ENCODE measurements at places on chromosomes 11 and 22. TPM values are rescaled to one million over a fixed set of nuclear protein-coding genes. Genes with fewer than 3 reads are reported as not detected.

DNA sequence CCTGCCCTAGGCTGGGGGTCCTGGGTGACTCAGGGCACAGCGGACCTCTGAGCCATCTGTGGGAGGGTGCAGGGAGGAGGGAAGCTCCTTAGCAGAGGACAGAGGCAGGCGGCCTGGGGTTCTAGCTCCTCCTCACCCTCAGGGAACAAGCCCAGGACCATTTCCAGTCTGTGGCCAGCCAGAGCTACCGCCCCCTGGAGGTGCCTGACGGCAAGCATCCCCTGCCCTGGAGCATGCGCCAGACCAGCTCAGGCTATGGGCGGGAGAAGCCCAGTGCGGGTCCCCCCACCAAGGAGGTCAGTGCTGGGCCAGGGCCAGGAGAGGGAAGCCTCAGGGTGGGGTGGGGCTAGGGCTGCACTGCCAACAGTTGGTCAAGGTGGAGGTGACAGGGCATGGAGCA lies 26.0 kb upstream of the LRRC10B start:
- H3K4me3 ChIP-seq, result no peak overlapping the region
- no peak overlapping the region for H3K27ac ChIP-seq
- no peaks in the 10 kb centered on the region for H3K27me3 ChIP-seq
- H3K4me1 ChIP-seq, result peaks cover 7% of the 10 kb centered on the region

DNA sequence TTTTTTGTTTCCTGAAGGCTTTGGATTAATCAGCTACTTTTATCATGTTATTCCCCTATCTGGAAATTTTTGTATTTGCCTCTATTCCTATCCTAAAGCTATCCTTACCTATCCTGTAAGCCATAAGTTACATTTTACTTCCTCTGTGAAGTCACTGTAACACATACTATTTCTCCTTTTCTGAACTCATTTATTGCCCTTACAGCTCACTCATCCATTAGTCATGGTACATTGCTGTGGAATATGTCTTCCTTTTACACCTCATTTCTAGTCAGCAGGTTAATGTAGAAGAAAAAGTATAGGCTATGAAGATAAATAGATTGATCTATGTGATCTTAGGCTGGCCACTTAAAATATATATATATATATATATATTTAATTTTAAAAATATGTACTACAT lies 28.0 kb downstream of the SWAP70 start:
- no peaks in the 10 kb centered on the region for H3K4me1 ChIP-seq
- H3K27me3 ChIP-seq, result no peaks in the 10 kb centered on the region
- no peak overlapping the region for H3K27ac ChIP-seq
- no peak overlapping the region for H3K4me3 ChIP-seq
- H3K36me3 ChIP-seq, result no peaks in the 10 kb centered on the region

DNA sequence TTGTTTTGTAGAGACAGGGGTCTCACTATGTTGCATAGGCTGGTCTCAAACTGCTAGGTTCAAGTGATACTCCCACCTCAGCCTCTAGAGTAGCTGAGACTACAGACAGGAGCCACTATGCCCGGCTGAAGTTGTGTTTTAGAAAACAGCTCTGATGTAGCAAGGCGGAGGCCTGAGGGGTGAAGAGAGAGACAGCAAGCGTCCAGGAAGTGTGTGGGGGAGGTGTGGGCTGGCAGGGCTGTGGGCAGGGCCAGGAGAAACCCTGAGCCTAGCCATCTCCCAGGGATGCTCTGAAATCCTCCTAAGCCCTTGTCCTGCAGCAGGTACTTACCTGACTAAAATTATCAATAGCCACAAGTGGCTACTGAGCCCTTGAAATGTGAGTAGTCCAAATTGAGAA lies 16.1 kb upstream of the RPS3 start:
- peak; percentile 45 for DNase-seq
- H3K27ac ChIP-seq, result peak overlapping the region; percentile 70
- no peak overlapping the region for H3K4me3 ChIP-seq
- no peaks in the 10 kb centered on the region for H3K36me3 ChIP-seq
- peaks cover 24% of the 10 kb centered on the region for H3K4me1 ChIP-seq
- no peaks in the 10 kb centered on the region for H3K27me3 ChIP-seq

The CSF2RB gene
- total RNA-seq, result 1.5 TPM

The CAT gene
- total RNA-seq, result 9.8 TPM
